A549 treated with CpdA at 1 μM for 4 hours (cell line): ENCODE measurements at places on chromosomes 1 and 21. TPM values are rescaled to one million over a fixed set of nuclear protein-coding genes. Genes with fewer than 3 reads are reported as not detected.

Gene CD2
- not detected in 5 replicates for total RNA-seq

Gene SYDE2
- 0.72 to 1.0 TPM (median 0.77 TPM) in 5 replicates for total RNA-seq

Gene FCRL2
- not detected in 5 replicates for total RNA-seq

Gene GMEB1
- 6.4 to 7.1 TPM (median 6.6 TPM) in 5 replicates for total RNA-seq

Gene F13B
- 0.05 to 0.28 TPM (median 0.06 TPM) in 3 of 5 replicates, not detected in the others for total RNA-seq

Gene ASCL5
- 0.08 to 0.27 TPM (median 0.09 TPM) in 4 of 5 replicates, not detected in the other for total RNA-seq

Gene SPRR2A
- total RNA-seq, result not detected in 5 replicates

Gene RNU1-1
- not detected in 5 replicates for total RNA-seq

Gene ARHGEF2
- total RNA-seq, result 35.4 to 46.0 TPM (median 38.5 TPM) in 5 replicates

Gene HEYL
- 2.3 to 3.3 TPM (median 3.0 TPM) in 5 replicates for total RNA-seq

Gene OR2L2
- 0.01 TPM in 1 of 5 replicates, not detected in the others for total RNA-seq

Gene ADAMTS4
- 0.01 TPM in 1 of 5 replicates, not detected in the others for total RNA-seq

Gene NBPF6
- not detected in 5 replicates for total RNA-seq

Gene ANKRD35
- total RNA-seq, result 0.04 TPM in 1 of 5 replicates, not detected in the others

Gene CREB3L4
- total RNA-seq, result 9.7 to 12.3 TPM (median 10.9 TPM) in 5 replicates

Gene PCP4L1
- 0.07 to 0.10 TPM (median 0.09 TPM) in 3 of 5 replicates, not detected in the others for total RNA-seq

Gene PTPRU
- 6.4 to 8.3 TPM (median 7.0 TPM) in 5 replicates for total RNA-seq

Gene RORC
- 0.03 to 0.06 TPM in 2 of 5 replicates, not detected in the others for total RNA-seq

Gene SPRR2E
- not detected in 5 replicates for total RNA-seq

Gene S1PR1
- total RNA-seq, result 0.06 to 0.08 TPM (median 0.06 TPM) in 3 of 5 replicates, not detected in the others
